ENCODE measurements at places on chromosomes 2 and 18.

DNA sequence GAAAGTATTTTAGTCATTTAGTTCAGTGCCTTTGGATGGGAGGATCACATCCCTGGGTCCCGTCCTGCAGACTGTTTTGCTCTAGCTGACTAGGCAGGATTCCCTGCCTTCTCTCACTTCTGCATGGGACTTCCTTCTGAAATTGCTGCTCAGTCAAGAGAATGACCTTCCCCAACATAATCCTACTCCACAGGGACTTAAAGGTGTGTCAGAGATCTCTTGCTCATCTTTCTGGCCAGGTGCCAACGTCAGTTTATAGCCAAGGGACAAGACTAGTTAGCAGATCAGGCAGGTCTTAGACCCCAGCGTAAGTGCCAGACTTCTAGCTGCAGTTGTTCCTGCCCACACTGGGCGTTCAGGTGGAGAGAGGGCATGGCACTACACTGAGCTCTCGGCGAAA, 9.5 kb upstream of the IL1B start:
- no peak overlapping the region for H3K27ac ChIP-seq
- H3K4me1 ChIP-seq, result no peaks in the 10 kb centered on the region
- H3K4me3 ChIP-seq, result no peak overlapping the region
- DNase-seq, result no peak

DNA sequence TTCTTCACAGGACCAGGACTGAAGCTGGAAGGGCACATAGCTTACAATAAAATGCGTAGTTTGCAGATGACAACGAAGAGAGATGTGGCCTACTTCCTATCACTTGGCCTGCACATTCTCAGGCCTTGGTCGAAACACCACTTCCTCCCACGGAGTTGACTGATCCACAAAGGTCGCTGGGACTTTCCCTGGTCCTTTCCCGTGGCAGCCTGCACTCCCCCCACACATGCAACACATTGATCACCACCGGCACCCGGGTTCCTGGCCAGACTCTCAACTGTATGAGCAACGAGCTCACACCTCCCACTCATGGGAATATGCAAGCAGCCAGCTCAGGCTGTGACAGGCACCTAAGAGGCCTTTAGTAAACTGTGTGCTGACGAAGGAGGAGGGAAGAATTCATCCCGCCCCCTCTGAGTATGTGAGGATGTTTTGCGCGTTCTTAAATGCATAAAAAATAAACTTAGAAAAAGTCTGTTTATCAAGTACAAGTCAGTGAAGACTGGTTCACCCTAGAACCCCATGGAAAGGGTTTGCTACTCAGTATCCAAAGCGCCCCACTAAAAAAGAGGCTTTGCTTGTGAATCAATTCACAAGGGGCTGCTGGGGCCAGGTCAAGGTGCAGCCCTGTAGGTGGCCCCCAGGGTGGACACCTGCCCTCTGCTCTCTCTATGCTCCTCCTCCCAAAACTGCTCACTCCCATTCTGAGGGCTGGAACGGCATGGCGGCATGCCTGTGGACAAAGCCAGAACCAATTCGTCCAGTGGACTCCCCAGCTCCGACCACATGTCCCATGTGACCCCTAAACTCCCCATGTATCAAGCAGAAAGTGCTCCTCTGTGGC, 154.3 kb downstream of the EIPR1 start:
- no peak overlapping the region for H3K4me3 ChIP-seq
- no peak overlapping the region for H3K27ac ChIP-seq
- no peak for DNase-seq
- no peaks in the 10 kb centered on the region for H3K27me3 ChIP-seq

GRCh38 chr2:11577101-11577883, 43.4 kb downstream of the GREB1 start:
- no peaks in the 10 kb centered on the region for H3K27me3 ChIP-seq
- no peak for DNase-seq
- H3K4me3 ChIP-seq, result no peak overlapping the region
- H3K4me1 ChIP-seq, result no peaks in the 10 kb centered on the region

- H3K4me3 ChIP-seq, result no peak overlapping the region
- H3K36me3 ChIP-seq, result no peaks in the 10 kb centered on the region
- H3K27ac ChIP-seq, result no peak overlapping the region
- H3K4me1 ChIP-seq, result no peaks in the 10 kb centered on the region
- DNase-seq, result no peak
Observed at GRCh38 chr2:240877460-240878340, 9.1 kb downstream of the AGXT start.

GRCh38 chr2:235007664-235008457, 56.0 kb downstream of the SH3BP4 start:
- H3K4me1 ChIP-seq, result peaks cover 11% of the 10 kb centered on the region
- no peaks in the 10 kb centered on the region for H3K27me3 ChIP-seq
- DNase-seq, result no peak
- H3K27ac ChIP-seq, result no peak overlapping the region

DNA sequence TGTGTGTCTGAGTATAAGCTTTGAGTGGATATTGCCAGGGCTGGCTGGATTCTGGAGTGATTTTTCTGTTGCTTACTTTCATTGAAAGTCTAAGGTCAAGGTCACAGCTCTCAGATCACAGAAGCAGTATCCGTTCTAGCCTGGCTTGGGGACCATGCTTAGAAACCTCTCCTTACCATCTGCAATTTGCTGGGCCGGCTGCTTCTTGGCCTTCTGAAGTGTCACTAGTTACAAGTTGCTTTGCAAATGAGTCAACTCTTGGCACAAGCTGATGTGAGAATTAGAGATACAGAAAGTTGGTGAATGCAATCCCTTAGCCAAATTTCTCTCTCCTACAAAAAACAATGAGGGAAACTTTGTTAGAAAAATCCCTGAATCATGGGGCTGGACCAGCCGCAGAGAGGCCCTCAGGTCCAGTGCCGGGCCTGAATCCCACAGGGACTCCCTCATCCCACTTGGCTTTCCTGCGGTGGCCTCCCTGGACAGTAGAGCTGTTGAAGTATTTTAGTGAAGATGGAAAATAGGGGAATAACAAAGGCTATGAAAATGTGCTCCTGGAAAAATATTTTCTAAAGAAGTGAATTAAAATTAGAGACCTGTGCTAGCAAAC, 92.7 kb upstream of the CNGA3 start:
- H3K4me1 ChIP-seq, result peaks cover 12% of the 10 kb centered on the region
- DNase-seq, result no peak
- H3K4me3 ChIP-seq, result no peak overlapping the region
- no peaks in the 10 kb centered on the region for H3K27me3 ChIP-seq
- peak overlapping the region; percentile 46 for H3K27ac ChIP-seq
- H3K36me3 ChIP-seq, result no peaks in the 10 kb centered on the region

DNA sequence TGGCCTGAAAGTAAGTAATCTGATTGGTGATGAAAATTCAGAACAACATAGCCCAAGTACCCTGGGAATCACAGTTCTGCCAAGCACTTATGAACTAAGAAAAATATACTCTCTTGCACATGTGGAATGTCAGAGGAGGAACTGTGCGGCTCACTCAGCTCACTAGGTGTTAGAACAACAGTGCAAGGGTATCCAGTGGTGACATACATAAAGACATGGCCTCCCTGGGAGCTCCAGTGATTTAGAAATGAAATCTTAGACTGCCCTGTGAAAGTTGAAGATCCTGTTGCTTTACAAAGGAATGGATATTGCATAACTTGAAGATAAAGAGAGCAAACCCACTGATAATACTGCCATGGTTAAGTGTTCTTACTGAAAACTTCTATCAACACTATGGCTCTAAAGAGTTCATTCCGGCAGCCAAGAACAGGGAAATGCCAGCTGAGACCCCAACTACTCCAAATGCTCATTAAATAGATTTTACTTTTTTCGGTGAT, 246.2 kb downstream of the ARHGAP15 start:
- no peaks in the 10 kb centered on the region for H3K36me3 ChIP-seq
- no peak for DNase-seq
- no peaks in the 10 kb centered on the region for H3K27me3 ChIP-seq
- no peak overlapping the region for H3K4me3 ChIP-seq
- no peak overlapping the region for H3K27ac ChIP-seq

DNA sequence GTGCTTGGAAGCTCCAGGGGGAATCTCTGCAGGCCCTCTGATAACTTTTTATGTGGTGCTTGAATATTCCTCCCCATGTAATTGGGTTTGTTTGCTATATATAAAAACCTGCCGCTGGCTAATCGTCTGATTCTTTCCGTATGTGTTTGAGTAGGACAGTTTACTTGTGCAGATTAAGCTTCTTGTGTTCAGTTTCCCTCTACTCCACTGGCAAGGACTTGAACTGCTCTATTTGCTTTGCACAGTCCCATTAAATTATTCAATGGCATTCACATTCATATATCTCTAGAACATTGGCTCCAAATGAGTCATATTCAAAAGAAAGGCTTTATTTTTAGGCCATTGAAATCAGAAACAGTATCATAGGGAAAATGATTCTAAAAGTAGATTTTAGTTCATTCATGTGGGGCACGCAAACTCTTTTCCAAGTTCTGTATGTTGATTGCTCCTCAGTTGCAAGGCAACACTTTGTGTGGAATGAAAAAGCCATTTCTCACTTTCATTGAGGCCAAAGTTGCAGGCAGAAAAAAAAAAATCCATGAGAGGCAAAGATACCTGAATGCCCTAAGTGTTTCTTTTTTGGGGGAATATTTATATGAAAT, 1682.3 kb upstream of the PIK3C3 start:
- H3K36me3 ChIP-seq, result no peaks in the 10 kb centered on the region
- no peak overlapping the region for H3K4me3 ChIP-seq
- no peaks in the 10 kb centered on the region for H3K4me1 ChIP-seq
- H3K27me3 ChIP-seq, result no peaks in the 10 kb centered on the region
- H3K27ac ChIP-seq, result no peak overlapping the region

DNA sequence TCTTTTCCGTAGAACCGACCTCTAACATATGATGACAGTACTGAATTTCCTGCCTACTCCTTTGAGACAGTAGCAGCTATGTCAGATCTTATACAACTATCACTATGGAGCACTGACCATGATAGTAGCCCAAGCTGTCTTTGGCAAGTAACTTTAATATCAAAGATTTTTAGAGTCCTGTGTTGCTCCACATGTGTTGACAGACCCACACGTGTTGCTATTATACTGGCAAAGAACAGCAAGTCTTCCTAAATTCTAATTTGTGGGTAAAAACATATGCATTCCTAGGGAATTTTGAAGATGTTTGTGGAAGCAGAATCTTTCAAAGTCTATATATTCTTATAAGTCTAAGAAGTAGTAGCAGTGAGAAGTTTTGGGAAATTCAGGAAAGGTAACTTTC, 245.5 kb upstream of the HNMT start:
- no peak overlapping the region for H3K4me3 ChIP-seq
- H3K27me3 ChIP-seq, result no peaks in the 10 kb centered on the region
- no peak for DNase-seq
- no peaks in the 10 kb centered on the region for H3K4me1 ChIP-seq
- no peaks in the 10 kb centered on the region for H3K36me3 ChIP-seq

DNA sequence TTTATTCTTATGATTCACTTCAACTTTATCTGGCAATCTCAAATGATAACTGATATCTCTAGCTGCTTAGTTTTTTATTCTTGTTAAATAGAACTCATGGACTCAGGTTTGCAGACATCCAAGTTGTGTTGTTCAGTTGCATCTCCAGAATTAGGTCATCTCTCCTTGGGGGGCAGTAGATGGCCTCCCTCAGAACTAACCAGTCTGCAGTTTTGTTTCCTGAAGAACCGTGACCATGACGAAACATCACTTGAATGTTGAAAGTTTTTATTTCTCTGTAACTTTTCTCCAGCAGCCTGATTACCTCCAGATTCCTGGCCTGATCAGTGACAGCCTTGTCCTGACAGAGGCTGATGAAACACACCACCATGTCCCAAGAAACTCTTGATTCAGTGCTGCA, 321.5 kb downstream of the GALNT13 start:
- H3K27ac ChIP-seq, result no peak overlapping the region
- no peaks in the 10 kb centered on the region for H3K36me3 ChIP-seq
- H3K27me3 ChIP-seq, result no peaks in the 10 kb centered on the region
- no peak for DNase-seq
- no peak overlapping the region for H3K4me3 ChIP-seq

DNA sequence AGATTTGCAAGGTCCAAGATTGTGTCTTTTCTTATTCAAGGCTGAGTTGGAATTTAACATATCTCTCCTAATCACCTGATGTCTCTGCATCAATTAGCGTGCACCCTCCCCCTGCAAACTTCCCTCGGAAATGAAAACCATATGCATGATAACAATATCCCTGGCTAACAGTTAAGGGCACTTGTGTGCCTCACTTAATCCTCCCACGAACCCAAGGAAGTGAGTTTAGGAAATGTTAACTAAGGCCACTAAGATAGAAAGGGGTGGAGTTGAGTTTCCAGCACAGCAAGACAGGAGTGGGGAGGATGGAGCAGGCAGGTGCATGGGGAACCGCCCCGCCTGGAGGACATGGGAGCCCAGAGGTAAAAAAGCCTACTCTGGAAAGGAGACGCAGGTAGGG, 52.4 kb upstream of the PTMA start:
- H3K4me3 ChIP-seq, result no peak overlapping the region
- DNase-seq, result no peak
- no peaks in the 10 kb centered on the region for H3K36me3 ChIP-seq

DNA sequence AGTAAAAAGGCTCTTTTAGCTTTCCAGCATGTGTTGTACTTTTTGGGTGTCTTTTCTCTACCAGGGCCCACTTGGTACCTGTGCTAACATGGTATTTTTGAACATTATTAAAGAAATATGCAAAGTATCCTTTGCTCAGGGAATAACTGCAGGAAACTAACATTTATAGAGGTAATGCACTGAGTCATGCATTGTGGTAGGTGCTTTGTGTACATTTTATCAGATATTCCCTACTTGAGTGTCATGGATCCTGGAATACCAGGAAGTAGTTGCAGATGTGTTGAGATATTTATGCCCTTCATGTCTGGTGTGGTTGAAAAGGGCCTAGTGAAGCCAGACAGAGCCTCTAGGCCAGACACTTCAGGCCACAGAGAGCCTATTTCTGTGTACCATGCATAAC, 215.5 kb upstream of the CYRIA start:
- no peaks in the 10 kb centered on the region for H3K36me3 ChIP-seq
- no peak overlapping the region for H3K27ac ChIP-seq
- H3K27me3 ChIP-seq, result no peaks in the 10 kb centered on the region
- no peaks in the 10 kb centered on the region for H3K4me1 ChIP-seq

DNA sequence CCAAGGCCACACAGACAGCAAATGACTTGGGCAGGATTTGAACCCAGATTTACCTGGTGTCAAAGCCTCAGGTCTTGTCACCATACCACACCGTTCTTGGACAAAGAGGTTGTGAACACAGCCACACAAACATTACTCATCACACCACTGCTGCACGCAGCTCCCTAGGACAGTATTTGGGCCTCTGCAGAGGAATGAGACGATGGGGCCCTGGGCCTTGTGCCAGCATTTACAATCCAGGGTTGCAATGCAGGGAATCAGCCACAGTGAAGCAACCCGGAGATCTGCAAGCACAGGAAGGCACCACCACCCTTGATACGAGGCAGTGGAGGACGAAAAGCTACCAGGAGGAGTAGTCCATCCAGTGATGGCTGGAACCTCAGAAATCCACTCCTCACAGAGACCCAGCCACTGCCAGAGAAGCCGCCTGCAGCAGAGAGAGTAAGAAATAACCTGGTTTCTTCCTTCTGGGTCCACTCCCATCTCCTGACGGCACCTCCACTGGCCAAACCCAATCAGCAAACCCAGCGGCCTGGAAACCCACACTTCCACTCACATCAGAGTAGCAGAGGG, 3.7 kb upstream of the MTCL1 start:
- no peaks in the 10 kb centered on the region for H3K27me3 ChIP-seq
- no peaks in the 10 kb centered on the region for H3K36me3 ChIP-seq
- no peak overlapping the region for H3K4me3 ChIP-seq
- H3K4me1 ChIP-seq, result peaks cover 5% of the 10 kb centered on the region
- DNase-seq, result no peak
- no peak overlapping the region for H3K27ac ChIP-seq

GRCh38 chr2:226063704-226064440, 664.4 kb downstream of the NYAP2 start:
- no peaks in the 10 kb centered on the region for H3K27me3 ChIP-seq
- H3K4me1 ChIP-seq, result peaks cover 10% of the 10 kb centered on the region
- H3K36me3 ChIP-seq, result no peaks in the 10 kb centered on the region
